Stimulated activated CD4-positive, alpha-beta T cell treated with anti-CD3 and anti-CD28 coated beads, TNF-alpha, amount 100 ng/mL, for 4 hours (primary cell): ENCODE measurements at places on chromosomes 6 and 20.

GRCh38 chr20:1838556-1839279 is 56.5 kb upstream of the SIRPA start:
- no peak for DNase-seq

DNA sequence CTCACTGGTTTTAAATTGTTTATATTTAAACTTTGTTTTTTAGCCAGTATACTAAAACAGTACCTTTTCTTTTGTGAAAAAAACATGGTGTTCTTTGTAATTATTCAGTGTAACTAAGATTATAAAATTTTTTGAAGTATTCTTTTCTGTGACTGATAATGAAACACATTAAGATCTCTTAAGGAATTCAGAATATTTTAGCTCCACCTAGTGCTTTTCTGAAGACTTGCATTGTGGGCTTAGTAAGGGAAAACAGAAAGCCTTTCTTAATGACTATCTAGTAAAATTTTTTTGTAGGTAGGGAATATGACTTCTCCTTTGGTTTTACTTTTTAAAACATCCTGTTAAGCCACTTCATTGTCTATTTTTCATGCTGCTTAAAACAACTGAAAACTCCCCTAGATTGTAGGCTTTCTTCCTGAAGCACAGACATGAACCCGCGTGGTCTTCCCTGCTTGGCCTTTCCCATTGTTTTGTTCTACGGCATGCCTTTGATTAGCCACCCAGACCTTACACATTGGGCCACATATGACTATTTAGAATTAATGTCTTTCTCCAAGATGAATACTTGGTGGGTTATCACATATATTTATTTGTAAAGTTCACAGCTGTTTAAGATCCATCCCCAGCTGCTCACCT is 72.1 kb downstream of the AFDN start:
- DNase-seq = no peak

DNA sequence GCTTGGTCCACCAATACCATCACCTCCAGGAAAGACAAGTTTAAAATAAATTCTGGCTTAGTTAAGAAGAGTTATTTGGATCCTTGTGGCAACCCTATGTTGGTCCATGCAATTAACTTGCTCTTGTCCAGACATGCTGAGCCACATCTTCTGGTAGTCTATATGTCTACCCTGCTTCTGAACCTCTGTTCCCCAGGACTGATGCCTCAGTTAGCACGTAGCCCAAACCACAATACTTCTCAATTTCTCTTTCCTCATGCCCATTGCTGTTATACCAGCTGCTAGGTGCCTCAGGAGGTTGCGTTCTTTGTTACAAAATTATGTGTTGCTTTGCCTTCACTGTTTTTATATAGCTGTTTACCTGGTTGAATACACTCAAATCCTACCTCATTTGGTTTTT is 116.4 kb upstream of the KCNQ5 start:
- no peak for DNase-seq

- no peak for DNase-seq
Observed at GRCh38 chr6:25835442-25836283, 3.8 kb upstream of the SLC17A1 start.

DNA sequence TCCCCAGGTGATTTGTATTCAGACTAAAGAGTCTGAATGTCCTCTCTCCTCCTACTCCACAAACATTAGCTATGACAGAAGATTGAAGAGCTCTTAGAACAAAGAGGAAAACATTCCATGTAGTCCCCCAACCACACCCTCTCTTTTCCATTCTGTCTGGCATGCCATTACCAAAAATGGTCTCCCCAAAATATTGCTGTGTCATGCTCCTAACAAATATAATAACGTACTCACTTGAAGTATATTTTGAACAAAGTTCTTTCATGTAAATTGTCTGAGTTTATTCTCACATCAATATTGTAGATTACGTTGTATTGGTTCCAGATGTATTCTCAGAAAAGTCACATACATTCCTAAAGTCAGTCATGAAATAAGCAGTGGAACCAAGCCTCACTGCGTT is 467.3 kb upstream of the IRAK1BP1 start:
- no peak for DNase-seq

GRCh38 chr6:79076160-79076559 is 1.9 kb downstream of the PHIP start:
- DNase-seq = no peak

DNA sequence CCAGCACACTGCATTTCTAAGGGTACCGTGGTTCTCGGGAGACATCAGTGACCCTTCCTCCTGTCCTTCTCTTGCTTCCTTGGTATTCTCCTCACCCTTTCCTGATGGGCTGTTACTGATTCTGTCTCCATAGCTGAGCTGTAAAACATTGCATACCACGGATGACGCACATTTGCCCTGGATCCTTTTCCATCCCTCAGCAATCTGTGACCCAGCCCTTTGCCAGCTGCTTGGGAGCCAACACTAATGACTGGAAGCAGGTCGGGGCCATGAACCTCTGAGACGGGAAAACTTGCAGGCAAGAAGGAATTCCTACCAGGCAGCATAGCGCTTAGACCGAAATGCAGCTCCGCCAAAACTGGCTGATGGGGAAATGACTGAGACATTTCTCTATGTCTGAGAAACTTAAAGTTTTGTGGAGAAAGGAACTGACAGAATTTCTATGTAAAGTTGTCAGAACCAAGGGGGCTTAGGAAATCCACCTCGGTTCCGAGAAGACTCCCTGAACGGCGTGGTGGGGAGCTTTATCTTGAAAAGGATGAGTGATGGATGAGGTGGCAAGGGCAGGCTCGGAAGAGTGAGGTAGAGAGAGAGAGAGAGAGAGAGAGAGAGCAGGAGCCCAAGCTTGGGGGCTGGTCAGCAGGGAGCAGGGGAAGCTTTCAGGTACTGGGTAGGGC is 19.2 kb downstream of the TUBB2B start:
- DNase-seq = no peak

DNA sequence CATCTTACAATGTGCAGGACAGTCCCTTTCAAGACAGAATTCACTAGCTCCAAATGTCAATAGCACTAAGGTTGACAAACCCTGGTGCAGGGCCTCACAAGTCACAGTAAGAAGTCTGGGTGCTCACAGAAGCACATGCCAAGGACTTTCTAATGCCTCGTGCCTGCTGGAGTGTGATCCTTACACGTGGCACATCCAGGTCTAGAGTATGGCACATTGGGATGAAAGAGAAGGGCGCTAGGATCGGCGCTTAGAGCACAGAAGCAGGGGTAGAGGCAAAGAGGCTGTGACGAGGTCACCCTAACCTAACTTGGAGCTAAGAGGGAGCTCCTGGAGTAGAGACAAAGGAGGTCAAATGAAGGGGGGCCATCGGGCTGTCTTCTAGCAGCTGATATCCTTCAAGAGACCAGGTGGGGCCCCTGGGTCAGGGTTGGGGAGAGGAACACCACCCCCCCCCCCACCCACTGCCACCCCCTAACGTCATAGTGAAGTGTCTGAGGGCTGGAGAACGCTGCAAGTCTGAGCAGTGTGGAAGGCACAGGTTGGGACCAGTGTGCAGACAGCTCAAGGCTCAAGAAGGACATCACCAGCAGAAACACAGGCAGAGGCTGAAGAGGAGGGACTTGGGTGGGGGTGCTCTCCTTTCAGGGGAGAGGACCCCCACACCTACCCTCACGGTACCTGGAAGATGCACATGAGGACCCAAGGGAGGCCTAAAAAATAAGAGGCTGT is 97.8 kb upstream of the MRPS10 start:
- no peak for DNase-seq

DNA sequence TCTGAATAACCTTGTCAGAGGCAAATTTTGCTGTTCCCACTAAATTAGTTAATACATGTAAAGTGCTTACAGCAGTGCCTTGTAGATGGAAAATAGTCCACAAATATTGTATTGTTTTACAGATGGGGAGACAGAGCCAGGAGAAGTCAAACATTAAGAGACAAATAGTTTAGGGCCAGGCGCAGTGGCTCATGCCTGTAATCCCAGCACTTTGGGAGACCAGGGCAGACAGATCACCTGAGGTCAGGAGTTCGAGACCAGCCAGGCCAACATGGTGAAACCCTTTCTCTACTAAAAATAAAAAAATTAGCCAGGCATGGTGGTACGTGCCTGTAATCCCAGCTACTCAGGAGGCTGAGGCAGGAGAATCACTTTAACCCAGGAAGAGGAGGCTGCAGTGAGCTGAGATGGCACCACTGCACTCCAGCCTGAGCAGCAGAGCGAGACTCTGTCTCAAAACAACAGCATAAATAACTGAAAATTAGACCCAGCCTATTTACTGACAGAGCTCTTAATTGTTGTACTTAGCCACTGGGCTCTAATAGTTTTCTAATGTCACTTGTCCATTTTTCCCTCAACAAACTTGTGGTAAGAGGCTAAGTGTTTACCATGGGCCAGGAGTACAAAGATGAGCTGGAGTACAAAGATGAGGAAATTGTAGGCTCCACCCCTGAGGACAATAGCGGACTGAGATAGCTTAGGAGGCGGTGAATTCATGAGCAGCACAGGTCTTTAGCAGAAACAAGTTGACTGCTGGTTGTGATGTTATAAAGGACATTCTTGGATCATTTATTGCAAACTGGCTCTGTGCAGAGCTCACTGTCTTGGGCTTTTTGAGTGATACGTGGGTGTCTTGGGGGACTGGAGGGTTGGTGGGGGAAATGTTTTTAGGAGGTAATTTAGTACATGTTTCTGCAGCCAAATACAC is 6.4 kb downstream of the ZSWIM3 start:
- DNase-seq = no peak

GRCh38 chr20:3670511-3670910 is 7.3 kb upstream of the GFRA4 start:
- DNase-seq = no peak

- DNase-seq = no peak
Observed at GRCh38 chr20:39849664-39850063, 839.4 kb downstream of the MAFB start.
